Esophagus squamous epithelium (tissue), 5 donors: ENCODE measurements at places on chromosomes 5 and 9. TPM values are rescaled to one million over a fixed set of nuclear protein-coding genes. Genes with fewer than 3 reads are reported as not detected.
A peak's percentile ranks its signal among the peaks of the same experiment; 100 is the strongest.

GRCh38 chr5:121870489-121870888 lies 18.8 kb downstream of the FTMT start:
- no peak overlapping the region for H3K27ac ChIP-seq
- H3K4me3 ChIP-seq = no peak overlapping the region
- H3K36me3 ChIP-seq = no peaks in the 10 kb centered on the region

DNA sequence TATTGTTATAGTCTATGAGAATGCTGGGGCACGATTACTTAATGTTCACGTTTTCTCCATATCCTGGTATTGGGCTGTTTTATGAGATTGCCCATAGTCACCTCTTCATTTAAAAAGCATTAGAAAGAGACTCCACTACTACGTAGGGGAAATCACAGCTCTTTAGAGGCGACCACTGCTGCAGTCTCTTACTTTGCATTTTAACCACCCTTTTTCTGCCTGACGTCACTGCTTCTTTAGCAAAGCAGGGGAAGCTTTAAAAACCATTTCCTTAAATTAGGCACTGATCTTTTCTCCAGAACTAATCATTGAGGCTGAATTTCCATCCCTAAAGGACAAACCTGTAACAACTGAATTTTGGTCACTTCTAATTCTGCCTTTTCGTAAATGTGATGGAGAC lies 38.9 kb downstream of the ZNF608 start:
- H3K4me3 ChIP-seq = no peak overlapping the region
- no peaks in the 10 kb centered on the region for H3K27me3 ChIP-seq
- no peaks in the 10 kb centered on the region for H3K36me3 ChIP-seq
- no peak for DNase-seq
- peaks cover 18% of the 10 kb centered on the region for H3K4me1 ChIP-seq
- H3K27ac ChIP-seq = no peak overlapping the region

Gene C5orf58
- total RNA-seq = not detected

DNA sequence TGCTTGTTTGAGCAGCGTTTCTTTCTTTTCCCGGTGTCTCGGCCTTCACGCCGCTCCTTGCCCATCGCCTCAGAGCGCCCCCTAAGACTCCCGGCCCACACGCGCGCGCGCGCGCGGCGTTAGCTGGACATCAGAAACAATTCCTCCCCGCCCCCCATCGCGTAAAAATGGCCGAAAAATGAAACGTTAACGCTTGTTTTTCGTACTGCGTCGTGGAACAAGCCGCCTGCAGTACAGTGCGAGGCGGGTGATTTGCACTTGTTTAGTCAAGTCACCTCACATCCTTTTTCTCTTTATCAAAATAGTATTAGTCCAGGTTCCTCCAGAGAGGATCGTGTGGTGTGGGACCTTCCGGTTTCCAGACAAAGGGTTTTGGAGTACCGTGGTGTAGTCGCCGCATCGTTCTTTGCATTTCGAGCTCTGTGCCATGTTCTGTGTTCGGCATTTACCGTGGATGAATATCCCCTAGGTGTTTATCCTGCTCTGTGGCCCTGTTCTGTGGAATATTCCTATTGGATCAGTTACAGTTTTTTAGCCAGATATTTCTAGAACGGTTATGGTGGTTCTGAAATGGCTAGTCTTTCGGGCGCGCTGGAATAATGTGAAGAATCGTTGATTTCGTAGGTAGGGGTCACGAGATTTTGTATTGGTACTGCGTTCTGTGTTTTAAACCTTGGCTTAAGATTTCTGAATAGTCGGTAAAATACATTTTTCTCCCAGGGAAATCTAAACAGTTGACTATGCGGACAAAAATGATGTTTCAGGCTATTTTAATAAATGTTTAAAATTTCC lies 1.0 kb downstream of the MATR3 start:
- peak overlapping the region; percentile 94 for H3K4me3 ChIP-seq
- H3K27ac ChIP-seq = peak overlapping the region; percentile 99
- H3K36me3 ChIP-seq = no peaks in the 10 kb centered on the region
- H3K27me3 ChIP-seq = no peaks in the 10 kb centered on the region
- DNase-seq = no peak

DNA sequence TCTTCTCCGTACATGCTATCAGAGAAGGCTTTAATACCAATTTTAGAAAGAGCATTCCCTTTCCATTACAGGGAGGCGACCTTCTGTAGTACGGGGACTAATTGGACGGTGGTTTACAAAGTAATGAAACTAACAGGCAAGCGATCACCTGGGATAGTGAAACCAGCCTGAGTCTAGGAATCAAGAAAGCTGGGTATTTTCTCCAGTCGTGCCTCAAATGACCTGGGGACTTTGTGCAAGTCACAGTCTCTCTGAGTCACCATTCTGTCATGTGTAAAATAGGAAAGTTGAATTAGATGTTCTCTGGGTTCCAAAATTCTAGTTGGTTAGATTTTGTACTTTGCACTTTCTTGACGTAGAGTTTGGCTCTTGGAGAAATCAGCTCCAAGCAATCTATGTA lies 22.7 kb upstream of the SSBP2 start:
- DNase-seq = no peak
- no peaks in the 10 kb centered on the region for H3K27me3 ChIP-seq
- no peak overlapping the region for H3K27ac ChIP-seq
- H3K4me1 ChIP-seq = peaks cover 26% of the 10 kb centered on the region
- H3K4me3 ChIP-seq = no peak overlapping the region

GRCh38 chr5:163190784-163191183 lies 246.6 kb upstream of the CCNG1 start:
- no peak overlapping the region for H3K27ac ChIP-seq
- no peaks in the 10 kb centered on the region for H3K4me1 ChIP-seq
- no peaks in the 10 kb centered on the region for H3K27me3 ChIP-seq
- no peak for DNase-seq

GRCh38 chr9:83132768-83133167 lies 69.8 kb upstream of the RASEF start:
- no peak overlapping the region for H3K27ac ChIP-seq
- H3K4me1 ChIP-seq = no peaks in the 10 kb centered on the region
- DNase-seq = no peak
- no peaks in the 10 kb centered on the region for H3K27me3 ChIP-seq
- H3K36me3 ChIP-seq = no peaks in the 10 kb centered on the region
- no peak overlapping the region for H3K4me3 ChIP-seq

DNA sequence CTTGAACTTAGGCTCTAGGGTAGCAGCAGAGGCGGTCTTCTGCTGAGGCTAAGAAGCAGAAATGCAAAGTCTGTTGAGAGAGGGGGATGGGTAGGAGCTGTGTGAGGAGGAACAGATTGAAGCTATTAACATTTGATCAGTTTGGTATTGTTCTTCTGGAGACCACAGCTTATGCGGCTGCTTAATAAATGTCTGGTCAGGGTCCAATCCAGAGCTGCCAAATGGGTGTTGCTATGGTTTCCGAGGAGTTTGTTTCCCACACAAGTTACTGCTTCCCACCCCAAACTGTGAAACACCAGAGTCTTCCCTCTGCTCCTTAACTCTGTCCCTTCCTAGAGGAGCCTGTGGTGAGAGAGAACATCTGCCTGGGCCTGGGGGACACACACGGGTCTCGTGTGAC lies 142.2 kb upstream of the KLF4 start:
- H3K27ac ChIP-seq = no peak overlapping the region
- DNase-seq = no peak
- no peak overlapping the region for H3K4me3 ChIP-seq
- H3K4me1 ChIP-seq = peaks cover 4% of the 10 kb centered on the region
- no peaks in the 10 kb centered on the region for H3K36me3 ChIP-seq
- H3K27me3 ChIP-seq = no peaks in the 10 kb centered on the region

GRCh38 chr9:3893519-3893918 lies 367.7 kb upstream of the RFX3 start:
- H3K36me3 ChIP-seq = no peaks in the 10 kb centered on the region
- H3K27me3 ChIP-seq = no peaks in the 10 kb centered on the region
- no peak overlapping the region for H3K4me3 ChIP-seq
- H3K27ac ChIP-seq = no peak overlapping the region
- DNase-seq = no peak

DNA sequence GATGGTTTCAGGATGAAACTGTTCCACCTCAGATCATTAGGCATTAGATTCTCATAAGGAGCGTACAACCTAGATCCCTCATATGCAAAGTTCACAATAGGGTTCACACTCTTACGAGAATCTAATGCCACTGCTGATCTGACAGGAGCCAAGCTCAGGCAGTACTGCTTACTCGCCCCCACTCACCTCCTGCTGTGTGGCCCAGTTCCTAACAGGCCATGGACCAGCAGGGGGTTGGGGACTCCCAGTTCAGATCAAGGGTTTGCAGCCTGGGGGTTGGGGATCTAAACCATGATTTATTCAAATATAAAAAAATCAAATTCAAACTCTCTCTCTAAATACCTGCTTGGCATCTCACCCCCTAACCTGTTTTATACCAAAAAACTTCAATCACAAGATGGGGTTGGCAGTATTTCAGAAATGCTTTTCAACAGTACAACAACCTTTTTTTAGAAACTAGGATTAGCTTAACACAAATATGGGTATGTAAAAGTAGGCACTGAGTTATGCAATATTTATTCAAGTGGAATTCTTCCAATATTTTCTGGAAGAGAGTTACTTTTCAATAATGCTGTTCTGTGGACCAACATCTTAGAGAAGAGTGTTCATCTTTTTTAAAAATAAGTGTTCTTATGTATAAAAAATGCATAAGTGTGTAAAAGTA lies 30.1 kb upstream of the SLC12A2 start:
- no peak overlapping the region for H3K4me3 ChIP-seq
- H3K36me3 ChIP-seq = no peaks in the 10 kb centered on the region
- no peaks in the 10 kb centered on the region for H3K4me1 ChIP-seq
- H3K27ac ChIP-seq = no peak overlapping the region
- DNase-seq = no peak
- no peaks in the 10 kb centered on the region for H3K27me3 ChIP-seq

GRCh38 chr9:130835441-130836298 lies 616 bp downstream of the ABL1 start:
- no peaks in the 10 kb centered on the region for H3K27me3 ChIP-seq
- no peak for DNase-seq
- H3K4me3 ChIP-seq = peak overlapping the region; percentile 52
- peak overlapping the region; percentile 88 for H3K27ac ChIP-seq

GRCh38 chr5:154487541-154487940 lies 9.5 kb upstream of the HAND1 start:
- H3K27ac ChIP-seq = no peak overlapping the region
- H3K36me3 ChIP-seq = no peaks in the 10 kb centered on the region
- peaks cover 31% of the 10 kb centered on the region for H3K27me3 ChIP-seq
- H3K4me3 ChIP-seq = no peak overlapping the region
- DNase-seq = no peak

- no peak for DNase-seq
- H3K36me3 ChIP-seq = no peaks in the 10 kb centered on the region
- H3K4me3 ChIP-seq = no peak overlapping the region
- H3K27me3 ChIP-seq = no peaks in the 10 kb centered on the region
- H3K27ac ChIP-seq = no peak overlapping the region
Observed at GRCh38 chr5:129217179-129217578, 122.6 kb downstream of the ISOC1 start.

- no peaks in the 10 kb centered on the region for H3K27me3 ChIP-seq
- no peak for DNase-seq
- H3K4me1 ChIP-seq = peaks cover 10% of the 10 kb centered on the region
- H3K4me3 ChIP-seq = no peak overlapping the region
Observed at GRCh38 chr5:170571281-170571731, 67.5 kb downstream of the KCNIP1 start.

- no peak overlapping the region for H3K4me3 ChIP-seq
- no peaks in the 10 kb centered on the region for H3K27me3 ChIP-seq
- DNase-seq = no peak
- H3K27ac ChIP-seq = no peak overlapping the region
Observed at GRCh38 chr5:36763454-36763853, 113.1 kb upstream of the NIPBL start.

- H3K27me3 ChIP-seq = no peaks in the 10 kb centered on the region
- H3K4me1 ChIP-seq = no peaks in the 10 kb centered on the region
- H3K27ac ChIP-seq = no peak overlapping the region
- H3K36me3 ChIP-seq = no peaks in the 10 kb centered on the region
Observed at GRCh38 chr5:58094031-58094430, 365.9 kb downstream of the PLK2 start.

Gene PCAT7
- total RNA-seq = not detected

Gene KIAA1191
- 58.0 TPM for total RNA-seq

- no peaks in the 10 kb centered on the region for H3K27me3 ChIP-seq
- no peak for DNase-seq
- H3K36me3 ChIP-seq = no peaks in the 10 kb centered on the region
Observed at GRCh38 chr9:119986205-119986604, 593.8 kb downstream of the CDK5RAP2 start.

DNA sequence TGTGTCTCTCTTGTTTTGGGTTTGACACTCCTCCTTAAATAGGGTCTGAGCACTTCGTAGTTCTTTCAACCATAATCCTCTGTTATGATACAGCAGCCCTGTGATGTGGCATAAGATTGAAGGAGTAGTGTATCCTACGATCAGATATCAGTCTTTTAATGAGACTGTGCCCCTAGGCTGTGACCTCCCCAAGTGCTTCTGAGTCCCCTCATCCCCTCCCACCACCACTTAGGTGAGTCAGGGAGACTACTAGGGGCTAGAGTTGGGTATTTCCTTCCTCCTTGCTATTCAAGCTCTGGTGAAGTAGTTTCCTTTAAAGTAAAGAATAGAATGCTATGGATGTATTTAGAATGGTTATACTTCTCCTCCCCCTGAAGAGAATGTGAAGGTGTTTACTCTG lies 637.2 kb upstream of the GRAMD2B start:
- no peaks in the 10 kb centered on the region for H3K27me3 ChIP-seq
- H3K4me1 ChIP-seq = no peaks in the 10 kb centered on the region
- no peak overlapping the region for H3K4me3 ChIP-seq
- H3K27ac ChIP-seq = no peak overlapping the region

DNA sequence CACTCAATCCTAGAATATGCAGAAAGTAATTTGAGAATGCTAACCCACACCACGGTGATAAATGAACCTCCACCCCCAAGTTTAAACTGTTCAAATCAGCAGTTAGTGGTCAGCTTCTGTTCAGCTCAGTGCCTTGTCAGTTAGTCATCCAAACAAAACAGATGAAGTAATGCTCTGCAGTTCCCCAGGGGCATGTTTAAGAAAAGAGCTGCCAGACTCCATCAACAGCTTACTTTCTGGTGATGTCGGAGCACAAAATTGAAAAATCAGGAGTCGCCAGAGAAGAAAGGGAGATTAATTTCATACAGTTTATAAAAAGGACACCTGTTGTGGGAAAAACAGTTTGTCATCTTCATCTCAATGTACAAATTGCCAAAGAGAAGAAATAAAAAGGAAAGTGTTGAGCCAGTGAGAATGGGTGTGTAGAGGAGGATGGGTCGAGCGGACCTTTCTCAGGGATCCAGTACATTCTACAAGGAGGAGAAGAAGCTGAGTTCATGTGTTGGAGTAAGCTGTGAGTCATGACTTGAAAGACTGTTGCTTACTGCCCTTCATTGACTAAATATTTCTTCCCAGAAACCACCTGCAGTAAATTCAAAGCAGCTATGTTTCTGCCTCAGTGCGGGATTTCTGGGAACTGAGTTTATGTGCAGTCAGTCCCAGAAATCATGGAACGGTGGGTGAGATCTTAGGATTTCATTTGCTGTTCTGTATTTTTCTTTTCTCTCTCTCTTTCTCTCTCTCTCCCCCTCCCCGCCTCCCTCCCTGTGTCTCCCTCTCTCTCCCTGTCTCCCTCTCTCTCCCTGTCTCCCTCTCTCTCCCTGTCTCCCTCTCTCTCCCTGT lies 13.7 kb downstream of the TRIO start:
- peak overlapping the region; percentile 74 for H3K27ac ChIP-seq
- peaks cover 46% of the 10 kb centered on the region for H3K4me1 ChIP-seq
- no peaks in the 10 kb centered on the region for H3K36me3 ChIP-seq
- no peak for DNase-seq
- no peak overlapping the region for H3K4me3 ChIP-seq
